ENCODE measurements at places on chromosomes 16 and 17.

GRCh38 chr17:1713878-1714426, 3.8 kb upstream of the TLCD2 start:
- peak; percentile 46 for DNase-seq

GRCh38 chr16:50265260-50265659, 1.1 kb upstream of the ADCY7 start:
- no peak for DNase-seq

DNA sequence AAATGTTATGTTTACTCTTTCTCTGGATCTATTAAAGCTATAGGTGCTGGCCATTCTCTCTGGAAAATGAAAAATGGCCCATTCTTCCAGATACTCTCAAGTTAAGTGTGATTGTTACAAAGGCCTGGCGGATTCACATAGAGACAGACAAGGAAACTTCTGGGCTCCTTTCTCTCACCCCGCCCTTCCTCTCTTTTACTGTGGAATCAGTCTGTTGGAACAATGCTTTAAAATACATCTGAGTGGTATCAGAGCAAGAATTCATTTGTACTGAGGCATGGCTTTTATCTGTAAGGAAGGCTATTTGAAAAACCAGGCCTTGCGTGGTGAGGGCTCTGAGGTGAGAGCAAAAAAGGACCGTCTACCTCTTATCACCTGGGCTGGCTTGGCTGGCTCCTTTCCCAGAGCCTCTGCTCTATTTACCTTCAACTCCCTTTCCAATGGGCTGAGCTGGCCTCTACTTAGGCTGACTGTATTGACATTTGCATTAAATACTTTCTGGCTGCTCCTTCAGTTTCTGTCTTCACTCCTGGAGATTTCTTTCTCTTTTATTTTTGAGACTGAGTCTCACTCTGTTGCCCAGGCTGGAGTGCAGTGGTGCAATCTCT, 274.0 kb downstream of the PHKB start:
- no peak for DNase-seq

GRCh38 chr16:48014349-48015135, 141.3 kb downstream of the ABCC12 start:
- DNase-seq = no peak

- no peak for DNase-seq
Observed at GRCh38 chr17:39096508-39097149, 54.8 kb downstream of the PLXDC1 start.

GRCh38 chr16:11303405-11304138, 22.4 kb upstream of the PRM1 start:
- DNase-seq = no peak

GRCh38 chr17:67245694-67246402, 852 bp upstream of the HELZ start:
- no peak for DNase-seq

DNA sequence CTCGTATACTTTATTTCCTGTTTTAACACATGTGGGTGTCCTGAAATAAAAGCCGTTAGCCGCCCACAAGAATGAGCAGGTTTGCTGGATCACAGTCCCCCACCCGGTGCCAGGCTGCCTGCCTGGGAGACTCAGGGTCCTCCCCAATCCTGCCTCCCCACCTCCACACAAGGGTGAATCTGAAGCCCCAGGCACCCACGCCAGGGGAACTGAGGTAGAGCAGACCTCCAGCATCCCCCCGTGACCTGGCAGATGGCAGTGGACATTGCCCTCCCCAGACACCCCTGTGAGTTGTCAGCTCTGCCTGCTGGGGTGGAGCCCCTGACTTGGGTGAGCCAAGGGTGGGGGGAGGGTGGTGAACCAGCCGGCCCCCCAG, 114.8 kb downstream of the METRNL start:
- DNase-seq = no peak

GRCh38 chr16:1349351-1349750, 2.3 kb downstream of the TSR3 start:
- no peak for DNase-seq

- DNase-seq = no peak
Observed at GRCh38 chr17:14940938-14941265, 324.2 kb downstream of the PMP22 start.

- no peak for DNase-seq
Observed at GRCh38 chr17:82215095-82215971, 2.7 kb upstream of the CCDC57 start.

DNA sequence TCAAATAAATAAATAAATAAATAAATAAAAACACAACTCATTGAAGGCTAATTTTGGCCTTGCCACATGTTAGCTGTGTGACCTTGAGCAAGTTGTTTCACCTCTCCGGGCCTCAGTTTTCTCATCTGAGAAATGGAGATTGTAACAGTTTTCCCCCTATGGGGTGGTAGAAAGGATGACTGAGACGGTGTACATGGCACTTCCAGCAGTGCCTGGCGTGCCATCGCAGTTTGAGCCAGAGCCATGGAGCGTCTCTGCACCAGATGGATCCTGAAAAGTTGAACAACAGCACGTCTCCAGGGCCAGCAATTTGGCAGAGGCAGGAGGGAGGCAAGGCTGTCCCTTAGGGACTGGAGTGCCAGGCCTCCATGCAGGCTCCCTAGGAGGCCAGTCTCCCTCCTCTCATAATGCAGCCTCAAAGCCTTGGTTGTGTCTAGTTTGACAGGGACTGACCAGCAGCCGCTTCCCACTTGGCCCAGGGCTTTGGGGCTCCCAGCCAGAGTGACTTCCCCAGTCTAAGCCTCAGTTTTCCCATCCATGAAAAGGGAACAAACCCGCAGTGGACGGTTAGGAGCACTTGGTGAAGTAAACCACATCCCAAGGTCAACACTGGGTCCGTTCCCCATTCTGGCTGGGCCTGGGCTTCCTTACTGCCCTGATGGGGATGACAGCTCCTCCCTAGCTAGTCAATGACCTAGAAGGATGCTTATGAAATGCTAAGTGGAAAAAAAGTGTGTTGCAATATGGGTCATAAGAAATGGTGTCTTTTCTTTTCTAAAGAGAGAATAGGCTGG, 19.3 kb downstream of the SOCS1 start:
- no peak for DNase-seq

- peak; percentile 21 for DNase-seq
Observed at GRCh38 chr16:46801428-46802049, 29.4 kb downstream of the C16orf87 start.

GRCh38 chr17:80585890-80586845, 41.5 kb downstream of the RPTOR start:
- peak; percentile 11 for DNase-seq

DNA sequence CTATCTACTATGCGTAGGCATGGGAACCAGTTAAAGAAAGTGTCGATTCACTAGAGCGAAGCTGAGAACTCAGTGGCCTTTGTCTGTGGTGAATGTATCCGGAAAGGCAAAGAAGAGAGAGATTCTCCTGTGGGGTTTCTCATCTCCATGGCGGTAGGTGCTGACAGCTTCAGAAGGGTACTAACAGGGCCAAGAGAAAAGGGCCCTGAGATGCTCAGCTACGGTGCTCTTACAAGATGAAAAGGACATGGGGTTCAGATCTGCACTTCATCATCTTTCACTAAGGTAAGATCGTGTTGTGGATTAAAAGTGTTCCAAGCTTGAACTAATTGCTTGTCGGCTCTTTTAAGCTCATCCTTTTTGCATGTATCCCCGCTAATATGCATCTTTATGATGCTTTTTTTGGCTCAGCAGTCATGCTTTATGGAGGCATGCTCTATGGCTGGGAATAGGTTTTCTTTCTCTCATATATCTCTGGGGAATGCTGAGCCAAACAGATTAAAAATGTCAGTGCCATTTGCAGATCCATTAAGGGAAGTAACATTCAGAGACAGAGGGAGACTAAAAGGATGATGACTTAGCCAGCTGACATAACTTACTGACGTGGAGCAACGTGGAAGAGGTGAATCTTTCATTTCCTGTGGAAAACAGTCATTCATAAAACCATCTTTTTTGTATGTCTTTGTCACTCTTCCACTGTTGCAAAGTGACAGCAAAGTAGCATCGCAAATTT, 29.9 kb downstream of the KCNJ16 start:
- no peak for DNase-seq

DNA sequence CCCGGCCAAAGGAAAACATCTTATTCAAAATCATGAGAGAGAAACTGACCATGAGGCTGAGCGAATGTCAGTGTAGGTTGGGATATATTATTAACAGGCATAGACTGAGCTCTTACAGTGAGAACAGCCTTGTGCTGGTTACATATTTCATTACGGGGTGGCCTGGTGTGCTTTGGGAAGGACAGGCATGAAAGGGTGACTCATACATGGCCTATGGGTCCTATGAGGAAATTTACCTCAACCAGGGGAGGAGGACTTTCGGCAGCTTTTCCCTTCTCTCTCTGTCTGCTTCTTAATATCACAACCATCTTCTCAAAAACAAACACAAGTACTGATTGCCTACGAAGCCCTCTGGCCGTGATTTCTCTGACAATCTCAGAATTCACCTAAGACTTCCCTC, 579.1 kb downstream of the CDH13 start:
- no peak for DNase-seq

GRCh38 chr17:10031606-10032005, 126.5 kb upstream of the RCVRN start:
- no peak for DNase-seq

DNA sequence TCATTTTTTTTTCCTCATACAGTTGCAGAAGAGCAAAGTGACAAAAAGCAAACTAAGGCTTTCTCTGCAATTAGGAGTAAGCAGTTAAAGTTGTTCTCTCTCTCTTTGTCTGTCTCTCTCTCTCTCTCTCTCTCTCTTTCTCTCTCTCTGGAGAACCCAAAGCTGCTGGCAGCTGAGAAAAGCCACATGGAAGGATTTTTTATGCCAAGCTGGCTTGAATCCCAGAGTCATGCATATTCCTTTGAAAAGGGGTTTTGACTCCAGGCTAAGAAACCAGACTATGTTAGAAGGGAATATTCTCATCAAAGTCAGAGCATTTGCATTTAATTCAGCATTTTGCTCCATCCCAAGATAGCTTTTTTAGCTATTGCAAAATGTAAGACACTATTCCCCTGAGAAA, 1114.2 kb upstream of the GOT2 start:
- DNase-seq = no peak

DNA sequence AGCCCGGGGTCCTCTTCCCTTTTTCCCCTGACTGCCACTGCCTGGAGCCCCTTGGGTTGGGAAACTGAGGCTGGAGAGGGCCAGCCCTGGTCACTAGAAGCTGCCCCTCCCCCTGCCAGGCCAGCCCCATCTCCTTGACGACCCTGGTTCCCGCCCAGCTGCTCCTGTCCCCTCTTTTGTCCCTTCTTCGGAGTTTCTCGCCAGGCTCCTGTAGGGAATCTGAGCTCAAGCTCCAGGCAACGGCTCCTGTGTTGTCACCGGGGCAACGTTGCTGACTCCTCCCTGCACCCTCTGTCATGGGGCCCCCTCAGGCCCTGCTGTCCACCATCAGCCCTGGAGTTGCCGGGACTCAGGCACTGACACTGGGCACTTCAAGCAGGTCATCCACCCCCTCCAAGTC, 5.7 kb downstream of the LLGL1 start:
- no peak for DNase-seq

- DNase-seq = no peak
Observed at GRCh38 chr17:64447526-64447925, 1.4 kb upstream of the MILR1 start.

- no peak for DNase-seq
Observed at GRCh38 chr17:51189162-51189561, 23.0 kb downstream of the NME2 start.

GRCh38 chr17:74119049-74119580, 84.4 kb upstream of the RPL38 start:
- DNase-seq = no peak

GRCh38 chr16:83085660-83086059, 458.9 kb downstream of the CDH13 start:
- DNase-seq = no peak

- DNase-seq = no peak
Observed at GRCh38 chr17:15943971-15944758, 765 bp upstream of the ADORA2B start.

GRCh38 chr17:50538549-50539410, 6.2 kb downstream of the EPN3 start:
- no peak for DNase-seq

GRCh38 chr17:74776990-74777389, 845 bp upstream of the NAT9 start:
- DNase-seq = no peak

DNA sequence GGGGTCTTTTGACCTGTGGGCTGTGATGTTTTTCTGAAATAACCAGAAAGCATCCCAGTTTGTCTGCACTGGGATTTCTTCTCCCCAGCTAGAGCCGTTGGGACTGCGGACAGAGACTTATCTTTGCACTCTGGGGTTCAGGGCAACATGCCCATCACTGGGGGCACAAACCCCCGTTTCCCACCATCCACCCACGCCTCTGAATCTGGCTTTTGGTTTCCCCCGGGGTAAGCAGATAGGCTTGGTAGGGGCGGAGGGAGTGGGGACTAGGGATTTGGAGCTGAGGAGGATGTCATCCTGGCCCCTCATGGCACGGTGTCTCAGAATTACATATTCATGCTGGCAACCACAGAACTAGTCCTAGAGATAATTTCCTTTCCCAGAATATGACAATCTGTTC, 68.6 kb downstream of the CCDC182 start:
- no peak for DNase-seq

- DNase-seq = no peak
Observed at GRCh38 chr17:6591599-6592158, 35.3 kb upstream of the PITPNM3 start.

GRCh38 chr17:73550556-73550955, 93.7 kb downstream of the SDK2 start:
- DNase-seq = no peak

- no peak for DNase-seq
Observed at GRCh38 chr16:85491058-85491771, 121.9 kb upstream of the GSE1 start.

GRCh38 chr16:58032710-58033293, 7.2 kb downstream of the MMP15 start:
- DNase-seq = no peak

DNA sequence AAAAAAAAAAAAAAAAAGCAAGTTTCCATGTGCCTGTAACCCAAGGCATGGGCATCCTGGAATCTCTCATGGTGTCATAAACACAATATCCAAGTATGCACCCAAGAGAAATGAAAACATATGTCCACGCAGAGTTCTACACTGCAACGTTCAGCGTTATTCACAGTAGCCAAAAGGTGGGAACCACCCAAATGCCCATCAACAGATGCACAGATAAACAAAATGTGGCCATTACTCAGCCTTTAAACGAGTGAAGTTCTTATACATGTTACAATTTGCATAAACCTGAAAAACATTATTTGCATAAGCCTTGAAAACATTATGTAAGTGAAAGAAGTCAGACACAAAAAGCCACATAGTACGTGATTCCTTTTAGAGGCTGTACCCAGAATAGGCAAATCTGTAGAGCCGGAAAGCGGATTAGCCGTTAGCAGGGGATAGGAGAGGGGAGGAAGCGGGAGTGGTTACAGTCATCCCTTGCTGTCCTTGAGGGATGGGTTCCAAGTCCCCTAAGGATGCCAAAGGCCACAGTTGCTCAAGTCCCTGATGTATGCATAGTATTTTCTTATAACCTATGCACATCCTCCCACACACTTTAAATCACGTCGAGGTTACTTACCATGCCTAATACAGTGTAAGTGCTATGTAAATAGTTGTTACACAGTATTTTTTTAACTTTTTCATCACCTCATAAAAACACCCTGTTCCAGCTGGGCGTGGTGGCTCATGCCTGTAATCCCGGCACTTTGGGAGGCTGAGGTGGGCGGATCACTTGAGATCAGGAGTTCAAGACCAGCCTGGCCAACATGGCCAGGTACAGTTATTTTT, 47.3 kb upstream of the DNAH17 start:
- DNase-seq = no peak
